ENCODE measurements at places on chromosomes 2 and 18.

GRCh38 chr2:198641161-198641560, 816.6 kb downstream of the SATB2 start:
- DNase-seq, result no peak

DNA sequence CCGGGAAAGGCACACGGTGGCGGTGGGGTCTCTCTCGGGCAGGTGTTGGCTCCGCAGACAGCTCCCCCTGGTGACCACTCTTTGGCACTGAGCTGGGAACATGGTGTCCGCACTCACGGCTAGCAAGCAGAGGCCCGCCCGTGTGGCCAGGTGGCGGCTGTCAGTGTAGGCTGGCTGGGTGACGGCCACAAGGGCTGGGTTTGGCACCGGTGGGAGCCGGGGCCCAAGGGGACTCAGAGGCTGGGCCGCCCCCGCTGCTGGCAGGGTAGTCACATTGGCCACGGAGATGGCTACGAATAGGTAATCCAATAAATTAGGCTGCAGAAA, 1071.7 kb downstream of the RPIA start:
- DNase-seq, result no peak

DNA sequence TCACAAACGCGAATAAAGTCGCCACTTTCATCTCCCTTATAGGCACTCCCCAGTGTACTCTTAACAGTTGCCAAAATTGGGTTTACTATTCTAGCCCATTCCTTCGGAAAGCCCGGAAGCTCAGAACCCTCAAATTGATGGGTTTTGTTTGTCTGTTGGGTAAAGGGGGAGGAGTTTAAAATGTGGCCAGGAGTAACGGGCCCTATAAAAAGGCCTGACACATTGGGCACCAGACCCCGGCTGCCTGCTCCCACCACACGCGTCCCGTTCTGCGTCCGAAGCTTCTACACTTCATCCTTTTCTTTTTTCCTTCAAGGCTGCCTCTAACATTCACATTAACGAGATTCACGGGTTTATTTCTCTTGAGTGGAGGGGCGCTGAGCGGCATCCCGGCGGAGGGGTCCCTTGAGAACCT, 837 bp downstream of the NHEJ1 start:
- no peak for DNase-seq

GRCh38 chr18:29164020-29164706, 987.2 kb upstream of the CDH2 start:
- DNase-seq, result no peak

GRCh38 chr2:241703032-241703604, 1.3 kb downstream of the ING5 start:
- DNase-seq, result no peak

DNA sequence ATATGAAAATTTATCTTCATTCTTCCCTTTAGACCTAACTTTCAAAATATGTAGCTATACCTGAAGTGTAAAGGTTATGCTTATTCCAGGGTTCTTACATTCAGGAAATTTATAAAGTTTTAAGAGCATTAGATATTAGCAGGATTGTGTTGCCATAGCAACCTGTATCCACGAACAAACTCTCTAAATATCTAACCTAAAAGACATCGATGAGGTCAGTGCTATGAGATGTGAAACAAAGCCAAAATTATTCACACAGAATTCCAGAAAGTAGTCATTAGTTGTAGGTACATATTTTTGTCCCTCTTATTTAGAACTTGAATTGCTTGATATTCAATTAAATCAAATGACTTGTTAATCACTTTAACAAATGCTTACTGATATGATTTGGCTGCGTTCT, 705.3 kb downstream of the SOCS6 start:
- DNase-seq, result no peak

DNA sequence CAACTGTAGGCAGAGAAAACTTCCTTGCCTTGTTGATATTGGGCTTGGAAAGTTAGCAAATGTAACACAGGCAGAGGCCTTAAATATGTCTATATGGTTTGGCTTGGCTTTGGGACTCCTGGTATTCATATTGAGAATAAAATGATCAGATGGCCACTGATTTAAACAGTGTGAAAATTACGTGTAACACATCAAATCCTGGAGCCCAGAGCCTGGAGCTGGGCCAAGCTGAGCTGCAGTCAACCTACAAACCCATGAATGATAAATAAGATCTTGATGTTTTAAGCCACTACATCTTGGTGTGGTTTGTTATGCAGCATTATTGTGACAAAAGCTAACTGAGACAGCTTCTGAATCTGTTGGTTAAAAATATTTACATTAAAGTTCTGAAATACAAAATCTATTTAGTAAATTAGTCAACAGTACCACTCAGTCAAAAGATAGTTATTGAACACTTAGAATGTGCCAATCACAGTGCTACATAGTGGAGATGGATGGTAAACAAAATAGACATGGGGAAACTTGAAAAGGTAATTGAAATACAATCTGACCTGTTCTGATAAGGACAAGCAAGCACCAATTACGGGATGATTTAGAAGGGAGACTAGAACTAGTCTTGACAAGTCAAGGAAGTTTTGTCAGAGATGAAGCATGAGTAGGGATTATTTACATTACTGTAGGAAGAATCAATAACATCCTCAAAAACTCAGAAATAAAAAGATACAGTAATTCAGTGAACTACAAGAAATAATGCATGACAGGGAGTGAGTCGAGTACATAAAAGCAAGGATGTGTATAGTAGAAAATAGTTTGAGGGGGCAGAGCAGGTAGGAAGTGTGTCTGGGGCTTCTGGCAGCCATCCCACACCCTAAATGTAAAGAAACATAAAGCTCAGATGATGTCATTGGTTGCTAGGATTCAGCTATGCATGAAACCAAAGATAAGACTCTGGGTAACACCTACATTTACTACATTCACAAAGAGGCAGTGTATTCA, 157.7 kb downstream of the HNMT start:
- DNase-seq, result no peak

DNA sequence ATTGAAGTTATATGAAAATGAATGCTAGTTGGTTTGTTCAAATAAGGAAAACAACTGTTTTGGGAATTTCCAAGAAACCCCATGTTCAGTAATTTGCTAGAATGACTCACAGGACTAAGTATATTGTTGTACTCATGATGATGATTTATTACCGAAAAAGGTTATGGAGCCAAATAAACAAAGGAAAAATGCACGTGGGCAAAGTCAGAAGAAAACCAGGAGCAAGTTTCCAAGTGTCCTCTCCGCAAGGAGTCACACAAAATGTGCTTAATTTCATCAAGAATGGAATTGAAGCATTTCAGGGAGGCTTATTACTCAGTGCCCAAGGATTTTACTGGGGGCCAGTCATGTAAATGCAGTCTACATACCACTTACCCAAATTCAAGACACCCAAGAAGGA, 1652.4 kb upstream of the TMEFF2 start:
- no peak for DNase-seq

DNA sequence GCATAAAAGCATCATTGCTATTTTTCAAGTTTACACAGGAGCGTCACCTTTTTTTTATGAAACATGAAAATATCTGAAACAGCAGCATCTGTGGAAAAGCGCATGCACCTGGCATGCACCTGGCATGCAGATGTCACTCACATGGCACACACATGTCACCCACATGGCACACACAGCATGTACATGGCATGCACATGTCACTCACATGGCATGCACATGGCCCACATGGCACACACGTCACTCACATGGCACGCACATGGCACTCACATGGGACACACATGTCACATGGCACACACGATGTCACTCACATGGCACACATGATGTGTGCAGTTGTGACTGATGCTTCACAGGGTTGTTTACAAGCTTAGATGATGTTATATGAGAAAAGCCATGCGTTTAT, 188.0 kb downstream of the ZNF407 start:
- no peak for DNase-seq

DNA sequence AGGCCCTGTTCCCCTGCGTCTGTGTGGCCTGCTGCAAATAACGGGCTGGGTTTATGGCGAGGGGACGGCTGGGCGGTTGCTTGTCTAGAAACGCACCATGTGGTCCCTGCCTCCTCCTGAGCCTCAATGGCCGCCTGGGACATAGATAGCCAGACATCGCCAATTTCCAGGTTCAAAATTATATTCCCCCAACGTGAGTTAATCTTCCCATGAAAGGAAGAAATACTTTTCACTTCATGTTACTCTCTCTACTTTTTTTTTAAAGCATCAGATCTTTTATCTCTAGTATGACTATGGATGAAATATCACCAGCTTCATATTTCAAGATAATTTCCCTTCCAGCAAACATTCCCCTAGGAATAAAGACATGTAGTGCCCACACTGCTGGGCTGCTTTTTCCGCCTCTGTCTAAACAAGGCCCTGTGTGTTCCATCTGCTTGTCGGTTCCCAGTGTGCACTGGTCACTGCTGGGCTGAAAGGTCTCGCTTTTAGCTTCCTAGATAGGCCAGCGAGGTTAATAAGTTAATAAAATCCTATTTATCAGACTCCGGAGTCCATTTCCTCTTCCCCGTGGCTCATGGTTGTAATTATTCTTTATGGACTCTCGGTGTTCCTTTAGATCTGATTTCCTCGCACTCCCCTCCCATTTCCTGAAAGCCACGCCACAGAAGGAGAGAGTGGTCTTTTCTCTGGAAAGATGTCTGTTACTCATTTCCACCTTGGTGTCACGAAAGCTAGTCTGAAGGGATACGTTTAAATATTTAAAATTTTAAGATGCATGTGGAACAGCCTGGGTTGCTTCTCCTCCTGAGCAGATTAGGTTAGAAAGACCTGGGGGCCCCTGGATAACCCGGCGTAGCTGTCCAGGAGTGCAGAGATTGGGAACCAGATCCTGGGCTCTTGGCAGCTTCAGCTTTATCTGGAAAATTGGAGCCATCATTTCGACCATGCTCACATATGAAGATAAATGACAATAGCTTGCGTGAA, 196.6 kb upstream of the COPS8 start:
- DNase-seq, result no peak

- no peak for DNase-seq
Observed at GRCh38 chr2:39266139-39266805, 22.5 kb upstream of the CDKL4 start.

GRCh38 chr18:5678779-5679406, 135.1 kb upstream of the EPB41L3 start:
- no peak for DNase-seq

DNA sequence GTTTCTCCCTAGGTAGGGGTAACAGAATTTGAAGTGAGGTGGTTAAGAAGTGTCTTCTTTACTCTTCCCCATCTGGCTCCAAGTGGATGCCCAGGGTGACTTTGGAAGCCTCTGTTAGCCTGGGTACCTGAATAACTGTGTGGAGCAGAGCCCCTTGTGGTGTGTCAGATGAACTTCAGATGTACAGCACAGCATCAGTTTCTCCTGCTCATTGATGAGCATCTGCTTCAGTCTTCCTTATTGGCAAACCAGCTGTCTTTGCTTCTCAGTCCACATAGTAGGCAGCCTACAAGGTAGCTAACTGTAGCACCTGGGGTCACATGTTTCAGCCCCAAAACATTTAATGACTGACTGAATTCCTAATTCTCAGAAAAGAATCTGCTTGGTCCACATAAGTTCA, 56.2 kb upstream of the ATP8B1 start:
- no peak for DNase-seq

DNA sequence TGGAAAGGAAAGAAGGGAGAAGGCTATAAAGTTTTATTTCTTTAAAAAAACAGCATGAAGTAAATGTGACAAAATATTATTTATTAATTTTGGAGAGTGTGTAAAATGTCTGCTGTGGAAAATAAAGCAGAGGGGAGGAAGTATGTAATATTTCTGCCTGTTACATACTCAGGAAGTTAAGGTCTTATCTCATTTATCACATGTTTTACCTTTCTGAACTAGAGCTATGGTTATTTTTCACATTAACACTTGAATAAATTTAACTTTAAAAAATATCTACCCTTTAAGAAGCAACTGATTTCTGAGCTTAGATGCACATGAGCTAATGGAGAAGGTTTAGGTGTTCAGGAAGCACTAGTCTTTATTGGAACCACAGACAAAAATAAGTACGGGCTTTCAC, 148.3 kb downstream of the GRB14 start:
- DNase-seq, result no peak

DNA sequence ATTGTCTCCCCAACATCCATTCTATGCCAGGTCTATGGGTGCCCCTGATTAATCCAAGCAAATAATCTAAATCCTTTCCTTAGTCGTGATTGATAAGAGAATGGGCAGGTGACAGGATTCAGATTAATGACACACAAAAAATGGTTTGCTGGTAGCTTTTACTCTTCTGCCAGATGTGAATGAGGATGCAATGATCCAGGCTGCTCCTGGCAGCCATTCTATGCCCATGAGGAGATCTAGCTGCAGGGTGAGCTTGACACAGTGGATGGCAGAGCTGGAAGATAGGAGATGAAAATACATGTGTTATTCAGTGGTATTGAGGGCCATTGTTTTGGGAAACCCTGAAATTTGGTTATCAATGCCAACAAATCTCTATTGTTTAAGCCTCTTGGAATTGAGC, 69.7 kb downstream of the ACYP2 start:
- DNase-seq, result no peak

DNA sequence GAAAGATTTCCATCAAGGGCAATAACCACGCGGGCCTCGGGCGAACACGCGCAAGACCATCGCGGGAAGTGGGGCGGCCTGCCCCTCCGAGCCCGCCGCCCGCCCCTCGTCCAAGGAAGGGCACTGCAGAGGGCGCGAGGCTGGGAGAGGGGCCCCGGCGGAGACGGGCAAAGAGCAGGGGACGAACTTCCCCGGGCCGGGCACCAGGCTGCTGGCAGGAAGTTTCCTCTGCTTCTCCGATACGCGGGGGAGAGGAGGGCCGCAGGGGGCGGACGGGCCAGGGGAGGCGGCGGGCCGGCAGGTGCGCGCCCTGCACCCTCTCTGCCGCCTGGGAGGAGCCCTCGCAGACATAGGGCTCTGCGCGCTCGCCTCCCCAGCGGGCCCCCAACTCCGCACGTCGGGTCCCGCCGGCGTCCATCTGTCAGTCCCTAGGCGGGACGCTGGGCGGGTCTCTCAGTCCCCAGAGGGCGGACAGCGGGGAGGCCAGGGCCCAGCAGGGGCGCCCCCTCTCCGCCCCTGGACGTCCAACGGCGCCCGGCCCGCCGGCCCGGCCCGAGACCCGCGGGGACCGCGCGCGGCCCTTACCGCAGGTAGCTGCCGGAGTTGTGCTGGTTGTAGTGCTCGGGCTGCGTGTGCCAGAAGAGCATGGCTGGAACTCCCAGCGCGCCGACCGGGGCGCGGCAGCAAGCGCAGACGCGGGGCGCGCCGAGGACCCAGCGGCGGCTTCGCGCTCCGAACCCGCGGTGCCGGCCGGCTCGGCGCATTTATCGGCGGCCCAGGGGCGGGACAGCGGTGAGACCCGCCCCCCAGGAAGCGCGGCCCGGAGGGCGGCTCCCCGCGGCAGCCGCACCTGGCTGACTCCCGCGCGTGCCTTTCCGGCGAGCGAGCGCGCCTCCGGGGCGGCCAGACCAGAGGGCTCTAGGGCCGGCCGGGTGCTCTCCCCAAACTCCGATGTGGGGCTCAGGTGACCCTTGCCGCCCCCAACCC, at the start of gene TFCP2L1:
TFCP2L1 (minus strand) TSS at position 740 of the 987 bp plus-strand sequence; CDS start at position 647, 93 bp downstream.
- DNase-seq, result no peak

DNA sequence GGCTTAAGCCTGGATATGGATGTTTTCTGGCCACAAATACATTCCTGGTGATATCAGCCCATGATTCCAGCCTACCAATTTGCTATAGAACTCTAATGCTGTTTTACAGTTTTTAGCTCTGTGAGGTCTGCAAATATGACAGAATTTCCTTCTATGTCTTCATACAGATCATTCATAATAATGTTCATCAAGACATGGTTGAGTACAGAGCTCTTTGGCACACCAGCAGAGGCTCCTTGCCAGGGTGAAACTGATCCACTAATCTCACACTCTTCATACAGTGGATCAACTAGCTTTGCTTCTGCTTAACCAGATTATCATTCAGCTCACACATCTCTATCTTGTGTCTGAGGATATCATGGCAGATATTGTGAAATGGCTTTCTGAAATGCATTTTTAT, 672.1 kb downstream of the STK39 start:
- DNase-seq, result no peak

Measured in omental fat pad (tissue), 4 donors.